ENCODE measurements at places on chromosomes 1 and 21.

DNA sequence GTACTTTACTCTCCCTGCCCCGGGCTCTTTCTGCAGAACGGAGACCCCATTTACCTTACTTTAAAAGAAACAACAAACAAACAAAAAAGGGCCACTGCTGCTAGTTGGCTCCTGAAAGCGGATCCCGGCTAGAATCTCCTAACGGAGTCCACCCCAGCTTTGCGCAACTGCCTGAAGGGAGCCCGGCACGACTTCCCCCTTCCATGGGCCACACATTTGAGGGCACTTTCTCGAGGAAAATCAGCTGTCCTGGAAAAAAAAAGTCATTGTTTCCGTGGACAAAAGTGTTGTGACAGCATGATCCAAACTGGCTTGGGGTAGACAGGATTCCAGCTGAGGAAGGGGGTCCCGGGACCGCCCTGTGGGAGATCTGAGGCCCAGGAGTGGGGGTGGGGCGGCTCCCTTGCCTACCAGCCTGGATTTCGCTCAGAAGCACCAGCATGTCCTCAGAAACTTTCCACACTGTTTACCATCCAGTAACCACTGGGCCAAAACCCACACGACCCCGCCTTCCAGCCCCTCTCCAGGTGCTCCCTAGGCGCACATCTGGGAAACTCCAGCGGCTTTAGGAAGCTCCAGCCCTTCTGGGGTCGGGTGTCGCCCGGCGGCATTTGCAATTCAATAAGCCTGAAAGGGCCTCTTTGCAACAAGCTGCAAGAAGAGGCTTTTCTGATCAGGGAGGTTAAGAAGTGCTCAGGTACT, 4.8 kb downstream of the RIPK4 start:
- no peak for DNase-seq

DNA sequence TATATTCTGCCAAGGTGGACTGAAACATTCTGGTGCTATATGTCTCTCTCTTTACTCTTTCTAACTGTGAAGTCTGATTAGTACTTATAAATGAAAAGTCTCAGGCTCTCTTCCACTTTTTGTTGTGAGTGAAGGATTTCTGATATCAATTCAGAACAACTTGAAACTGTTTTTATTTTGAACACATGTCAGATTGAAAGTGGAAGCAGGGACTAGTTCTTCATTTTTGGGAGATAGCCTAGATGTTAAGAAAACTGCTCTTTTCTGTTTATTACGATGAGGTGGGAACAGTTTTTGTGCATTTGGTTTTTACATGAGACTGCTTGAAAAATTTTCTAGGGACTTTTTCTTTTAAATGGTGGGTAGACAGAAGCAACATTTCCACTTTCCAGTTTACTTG, 14.5 kb upstream of the GBP3 start:
- no peak for DNase-seq

- no peak for DNase-seq
Measured at GRCh38 chr1:11923069-11923826, 3.0 kb downstream of the KIAA2013 start.

DNA sequence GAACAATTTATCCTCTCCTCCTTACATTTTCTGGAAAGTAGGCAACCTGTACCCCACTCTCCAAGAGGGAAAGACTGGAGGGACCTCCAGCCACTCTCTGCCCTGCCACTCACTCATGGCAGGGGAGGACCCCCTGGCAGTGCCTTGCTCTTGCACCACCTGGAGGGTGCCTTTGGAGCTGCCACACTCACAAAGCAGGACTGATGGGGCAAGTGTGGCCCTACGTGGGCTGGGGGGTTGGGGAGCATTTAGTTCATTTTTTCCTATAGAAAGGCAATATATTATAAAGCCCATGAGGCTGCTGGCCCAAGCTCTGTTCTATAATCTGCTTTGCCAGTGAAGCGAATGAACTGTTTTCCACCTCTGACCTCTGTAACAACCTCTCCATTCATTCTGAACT, 50.3 kb downstream of the GPR161 start:
- no peak for DNase-seq

- DNase-seq = no peak
Measured at GRCh38 chr21:34132202-34132601, 58.8 kb downstream of the MRPS6 start.

DNA sequence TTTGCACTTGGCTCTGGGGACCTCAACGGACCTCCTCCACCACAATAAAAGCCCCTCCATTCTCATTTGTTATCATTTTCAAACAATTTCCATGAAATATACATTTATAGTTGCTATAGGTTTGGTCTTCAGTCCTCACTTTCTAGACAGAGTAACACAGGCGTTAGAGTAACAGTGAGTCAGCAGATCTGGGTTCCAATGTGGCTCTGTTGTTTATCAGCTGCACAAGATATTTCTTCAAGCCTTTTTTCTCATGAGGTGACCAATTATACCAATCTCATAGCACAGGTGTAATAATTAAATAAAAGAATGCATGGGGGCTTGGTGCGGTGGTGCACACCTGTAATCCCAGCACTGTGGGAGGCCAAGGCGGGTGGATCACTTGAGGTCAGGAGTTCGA, 32.8 kb upstream of the PSMB2 start:
- DNase-seq = no peak

GRCh38 chr1:4631321-4631720, 23.1 kb upstream of the AJAP1 start:
- DNase-seq = no peak

GRCh38 chr1:209697126-209697525, 7.5 kb upstream of the HSD11B1 start:
- no peak for DNase-seq

GRCh38 chr1:14486401-14487201, 111.9 kb upstream of the KAZN start:
- DNase-seq = no peak

- no peak for DNase-seq
Measured at GRCh38 chr21:26818906-26819305, 26.3 kb downstream of the ADAMTS1 start.

- no peak for DNase-seq
Measured at GRCh38 chr1:237018896-237019295, 14.7 kb upstream of the MT1HL1 start.

GRCh38 chr1:211259638-211260126, 516 bp downstream of the RCOR3 start:
- no peak for DNase-seq

GRCh38 chr1:201598396-201598795, 59.5 kb downstream of the NAV1 start:
- DNase-seq = no peak

GRCh38 chr1:228154670-228155571, 5.2 kb downstream of the GJC2 start:
- no peak for DNase-seq

DNA sequence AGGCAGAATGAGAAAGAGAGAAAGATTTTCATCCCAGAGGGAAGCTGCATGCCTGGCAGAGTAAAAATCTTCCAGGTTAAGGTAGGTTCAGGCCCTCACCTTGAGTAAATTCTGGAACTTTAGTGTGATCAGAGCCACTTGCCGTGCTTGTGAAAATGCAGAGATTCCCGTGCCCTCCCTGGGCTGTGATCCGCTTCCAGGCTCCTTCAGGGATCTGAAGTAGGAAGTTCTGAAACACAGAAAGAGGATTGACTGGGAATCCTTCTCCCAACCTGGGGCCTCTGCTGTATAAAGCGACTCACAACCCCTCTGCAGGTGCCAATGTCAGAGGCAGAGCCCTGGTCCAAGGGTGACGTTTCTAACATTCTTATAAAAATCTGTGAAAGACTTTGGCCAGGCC, 26.6 kb downstream of the NUAK2 start:
- no peak for DNase-seq

- no peak for DNase-seq
Measured at GRCh38 chr1:233867028-233867427, 37.4 kb upstream of the SLC35F3 start.
